CD4-positive, alpha-beta T cell treated with Interleukin-21 for 1 hour (primary cell): ENCODE measurements at places on chromosomes 3 and 15.
A peak's percentile ranks its signal among the peaks of the same experiment; 100 is the strongest.

DNA sequence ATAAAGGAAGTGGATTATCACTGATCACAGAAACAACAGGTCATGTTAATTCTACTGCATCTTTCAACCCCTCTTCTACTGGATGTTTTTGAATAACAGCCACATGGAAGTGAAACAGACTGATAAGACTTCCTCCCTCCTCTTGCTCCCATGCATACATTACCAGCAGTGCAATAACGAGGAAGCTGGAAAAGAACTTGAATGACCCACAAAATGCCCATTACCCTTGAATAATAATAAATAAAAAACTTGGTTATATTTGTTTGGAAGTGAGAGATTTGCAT, 51.6 kb downstream of the RARB start:
- no peak for DNase-seq

GRCh38 chr15:64311566-64311965, 44.4 kb downstream of the CSNK1G1 start:
- no peak for DNase-seq

- DNase-seq = no peak
Observed at GRCh38 chr3:9957214-9957613, 5.0 kb upstream of the PRRT3 start.

GRCh38 chr3:115525731-115526130, 97.6 kb upstream of the GAP43 start:
- DNase-seq = no peak

DNA sequence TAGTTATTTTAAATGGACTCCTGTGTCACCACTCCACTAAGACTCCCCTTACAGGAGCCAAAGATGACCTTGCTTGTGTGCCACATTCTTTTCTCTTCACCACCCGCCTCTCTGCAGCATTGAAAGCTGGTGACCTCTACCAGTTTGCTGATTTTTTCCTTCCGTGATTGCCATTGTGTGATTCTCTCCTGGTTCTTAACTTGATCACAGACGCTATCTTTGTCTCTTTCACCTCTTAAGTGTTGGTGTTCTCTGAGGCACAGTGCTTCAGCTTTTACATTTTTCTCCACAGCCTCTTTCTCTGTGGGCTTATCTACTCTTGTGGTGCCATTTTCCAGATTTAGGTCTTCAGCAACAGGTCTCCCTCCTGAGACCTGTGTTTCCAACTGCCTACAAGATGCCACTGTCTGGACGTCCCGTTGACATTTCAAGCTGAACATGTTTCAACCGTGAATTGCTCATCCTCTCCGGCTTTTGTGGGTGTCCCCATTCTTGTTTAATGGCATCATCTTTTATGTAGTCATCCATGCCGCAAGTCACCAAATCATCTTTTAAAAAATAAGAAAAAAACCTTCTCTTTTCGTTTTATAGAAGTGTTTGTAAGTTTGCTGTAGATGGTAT, 26.5 kb downstream of the IQGAP1 start:
- no peak for DNase-seq

DNA sequence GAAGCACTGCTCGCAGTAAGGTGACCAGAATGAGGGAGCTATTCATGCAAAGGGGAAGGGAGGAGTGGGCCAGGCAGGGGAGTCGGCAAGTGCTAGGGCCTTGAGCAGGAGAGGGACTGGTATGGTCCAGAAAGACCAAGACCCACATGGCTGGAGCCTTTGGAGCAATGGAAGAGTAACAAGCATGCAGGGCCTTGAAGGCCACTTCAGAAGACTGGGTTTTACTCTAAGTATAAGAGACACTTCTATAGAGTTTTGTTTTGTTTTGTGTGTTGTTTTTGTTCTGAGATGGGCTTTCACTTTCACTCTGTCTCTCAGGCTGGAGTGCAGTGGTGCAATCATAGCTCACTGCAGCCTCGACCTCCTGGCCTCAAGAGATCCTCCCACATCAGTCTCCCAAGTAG, 42.0 kb downstream of the BFSP2 start:
- peak; percentile 36 for DNase-seq

- no peak for DNase-seq
Observed at GRCh38 chr3:56681984-56682461, 1.0 kb downstream of the TASOR start.

GRCh38 chr3:106299300-106300098, 430.7 kb upstream of the CBLB start:
- peak; percentile 12 for DNase-seq

- DNase-seq = no peak
Observed at GRCh38 chr3:117645561-117646242, 936.1 kb downstream of the TUSC7 start.

GRCh38 chr3:67655364-67656121, 1.1 kb upstream of the SUCLG2 start:
- DNase-seq = peak; percentile 87

DNA sequence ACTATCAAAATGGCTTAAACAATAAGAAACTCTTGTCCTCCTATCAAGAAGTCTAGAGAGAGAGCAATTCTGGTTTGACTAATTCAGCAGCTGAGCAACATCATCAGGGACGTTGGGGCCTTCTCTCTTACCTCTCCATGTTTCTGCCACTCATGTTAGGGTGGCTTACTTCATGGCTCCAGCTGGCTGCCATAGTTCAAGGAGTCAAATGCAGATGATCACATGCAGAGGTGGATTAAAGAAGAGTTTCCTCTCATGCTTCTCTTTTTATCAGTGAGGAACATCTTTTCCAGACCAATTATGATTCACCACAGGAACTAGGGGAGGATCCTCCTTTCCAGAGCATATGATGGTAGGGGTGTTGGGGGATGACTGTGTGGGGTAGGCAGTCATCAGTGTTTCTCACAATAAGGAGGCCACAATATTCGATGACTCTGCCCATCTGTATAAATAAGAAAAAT, 45.5 kb downstream of the NEK11 start:
- no peak for DNase-seq

- no peak for DNase-seq
Observed at GRCh38 chr3:179436517-179436916, 14.8 kb downstream of the GNB4 start.

GRCh38 chr3:72255191-72255590, 470.2 kb upstream of the PROK2 start:
- DNase-seq = no peak

DNA sequence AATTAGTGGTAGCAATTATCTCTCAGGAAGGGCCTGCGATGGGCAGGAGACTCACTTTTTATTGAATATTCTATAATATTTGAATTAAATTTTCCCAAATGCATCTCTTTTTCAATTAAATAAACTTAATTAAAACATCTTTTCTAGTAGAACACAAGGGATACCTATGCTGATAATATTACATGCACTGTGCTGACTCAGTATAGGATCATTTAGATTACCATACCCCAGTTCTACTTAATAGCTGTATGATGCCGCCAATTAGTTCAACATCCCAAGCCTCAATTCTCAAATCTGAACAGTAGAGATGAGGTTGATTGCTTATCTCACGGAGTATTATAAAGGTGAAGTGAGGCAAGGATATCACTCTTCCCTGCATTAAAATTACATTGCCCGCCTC, 149.2 kb downstream of the SLCO3A1 start:
- DNase-seq = no peak

DNA sequence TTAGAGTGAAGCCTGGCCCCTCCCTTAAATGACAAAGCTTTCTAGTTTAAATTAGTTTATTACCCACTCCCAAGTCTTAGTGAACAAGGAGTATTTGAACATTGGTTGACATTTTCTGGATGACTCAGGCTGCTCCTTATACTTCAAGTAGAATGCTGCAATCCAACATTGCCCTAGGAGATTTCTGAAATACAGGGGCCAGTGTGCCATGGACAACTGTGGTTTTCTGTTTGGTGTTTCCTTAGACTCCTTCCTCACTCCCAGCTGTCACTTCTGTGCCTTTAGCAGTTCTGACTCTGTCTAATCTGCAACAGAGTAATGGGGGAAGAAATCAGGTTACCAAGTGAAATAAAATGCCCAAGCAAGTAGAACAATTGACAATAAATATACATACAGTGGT, 116.1 kb upstream of the P2RY1 start:
- no peak for DNase-seq

DNA sequence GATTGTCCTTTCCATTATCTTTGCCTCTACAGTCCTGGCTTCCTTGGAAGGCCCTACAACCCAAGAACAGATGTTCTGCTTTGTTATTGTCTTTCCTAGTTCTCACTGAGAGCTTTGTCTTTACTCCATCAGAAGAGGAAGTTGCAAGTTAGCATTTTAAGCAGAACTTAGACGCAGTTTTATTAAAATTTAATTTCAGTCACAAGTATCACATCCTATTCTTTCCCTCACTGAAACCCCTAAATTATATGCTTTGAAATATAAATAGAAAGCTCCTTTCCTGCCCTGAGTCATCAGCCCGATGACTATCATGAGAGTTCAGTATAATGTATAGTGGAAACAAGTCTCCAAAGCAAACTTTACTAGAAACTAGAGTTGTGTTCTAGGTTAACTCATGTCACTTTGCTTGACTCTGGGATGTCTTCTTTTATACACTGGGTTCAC, 291.2 kb upstream of the RBMS3 start:
- DNase-seq = peak; percentile 6

GRCh38 chr15:59332009-59332408, 40.7 kb downstream of the MYO1E start:
- DNase-seq = no peak

DNA sequence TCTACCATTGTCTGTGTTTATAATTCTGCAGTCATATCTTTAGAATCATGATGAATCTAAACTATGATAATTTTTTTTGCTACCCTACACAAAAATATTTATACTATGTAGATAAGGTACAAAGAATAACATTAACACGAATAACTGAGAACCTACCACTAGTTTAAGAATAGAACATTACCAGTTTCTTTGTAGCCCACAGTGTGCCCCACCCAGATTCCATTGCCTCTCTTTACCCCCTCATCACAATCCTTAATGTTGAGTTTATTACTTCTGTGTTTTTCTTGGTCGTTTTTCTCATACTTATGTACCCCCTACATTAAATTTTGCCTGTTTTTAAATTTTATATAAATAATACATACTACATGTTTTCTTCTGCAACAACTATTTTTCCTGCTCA, 140.5 kb downstream of the BBX start:
- DNase-seq = no peak

- no peak for DNase-seq
Observed at GRCh38 chr15:48109212-48109611, 11.6 kb upstream of the SLC24A5 start.

DNA sequence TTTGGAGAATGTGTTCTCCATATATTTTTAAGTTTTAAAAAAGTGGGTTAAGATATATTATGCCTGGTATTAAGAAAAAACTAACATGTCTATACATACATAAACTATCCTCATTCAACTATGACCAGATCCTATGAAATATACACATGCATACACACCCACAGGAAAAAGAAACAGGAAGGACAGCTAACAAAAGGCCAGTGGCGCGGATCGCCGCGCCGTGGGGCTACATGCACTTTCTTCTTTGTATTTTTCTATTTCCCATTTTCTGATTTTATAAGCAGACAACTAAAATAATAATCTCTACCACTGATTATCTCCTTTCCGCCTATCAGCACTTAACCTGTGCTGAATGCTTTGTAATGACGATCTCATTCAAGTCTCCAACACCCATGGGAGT, 160.1 kb downstream of the OR4M2 start:
- no peak for DNase-seq

DNA sequence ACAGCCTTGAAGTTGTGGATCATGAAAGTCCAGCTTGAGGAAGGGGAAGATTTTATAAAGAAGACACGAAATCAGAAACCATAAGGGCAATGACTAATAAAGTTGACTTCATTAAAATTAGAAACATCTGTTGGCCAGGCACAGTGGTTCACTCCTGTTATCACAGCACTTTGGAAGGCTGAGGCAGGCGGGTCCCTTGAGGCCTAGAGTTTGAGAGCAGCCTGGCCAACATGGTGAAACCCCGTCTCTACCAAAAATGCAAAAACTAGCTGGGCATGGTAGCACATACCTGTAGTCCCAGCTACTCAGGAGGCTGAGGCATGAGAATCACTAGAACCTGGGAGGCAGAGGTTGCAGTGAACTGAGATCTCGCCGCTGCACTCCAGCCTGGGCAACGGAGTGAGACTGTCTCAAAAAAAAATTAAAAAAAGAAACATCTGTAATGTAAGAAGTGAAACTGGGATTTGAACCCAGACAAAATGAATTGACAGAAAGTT, 7.9 kb upstream of the UBXN7 start:
- DNase-seq = no peak

DNA sequence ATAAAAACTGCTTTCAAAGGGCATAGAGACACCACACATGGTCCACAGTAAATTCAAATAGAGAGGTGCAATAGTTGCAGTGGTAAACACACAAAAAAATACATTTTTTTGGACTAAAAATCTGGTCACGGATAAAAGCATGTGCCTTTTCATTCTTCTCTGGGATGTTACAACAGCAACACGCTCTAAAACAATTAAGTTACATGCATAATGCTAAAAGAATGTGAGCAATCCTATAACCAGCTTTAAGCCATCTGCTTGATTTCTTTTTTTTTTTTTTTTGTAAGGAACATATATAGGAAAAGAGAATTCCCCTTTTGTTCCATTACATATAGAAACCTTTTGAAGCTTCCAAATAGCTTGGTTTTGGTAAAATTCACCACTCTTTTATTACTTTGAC, 20.0 kb downstream of the WNT5A start:
- DNase-seq = no peak

GRCh38 chr3:4719046-4719501, 225.9 kb downstream of the ITPR1 start:
- no peak for DNase-seq

DNA sequence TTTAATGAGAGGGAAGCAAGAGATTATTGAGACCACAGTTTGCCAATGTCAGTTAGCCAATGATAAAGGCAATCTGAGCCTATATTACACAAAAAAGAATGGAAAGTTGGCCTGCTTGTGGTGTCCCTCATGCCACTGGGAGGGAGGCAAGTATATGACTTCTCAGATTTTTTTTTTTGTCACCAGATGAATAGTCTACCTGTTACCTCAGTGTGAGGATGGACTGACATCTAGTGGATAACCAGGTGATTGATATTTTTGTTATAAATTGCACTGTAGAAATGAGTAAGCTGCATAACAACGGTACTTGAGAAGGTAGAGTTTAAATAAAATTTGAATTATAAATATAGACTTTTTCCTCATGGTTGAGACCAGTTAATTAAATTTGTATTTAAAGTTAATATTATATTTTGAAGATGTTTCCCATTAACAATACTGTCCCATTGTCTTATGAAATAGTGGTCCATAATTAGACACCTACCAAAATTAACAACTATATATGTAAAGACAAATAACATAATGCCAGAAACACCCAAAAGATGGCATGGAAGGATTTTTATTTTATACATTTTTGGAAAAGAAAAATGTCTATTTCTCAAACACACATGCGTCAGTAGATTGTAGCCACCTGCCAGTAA, 237.8 kb upstream of the GADL1 start:
- peak; percentile 42 for DNase-seq

- no peak for DNase-seq
Observed at GRCh38 chr3:64267721-64268604, 42.7 kb upstream of the PRICKLE2 start.
